ENCODE measurements at places on chromosomes 16 and 17.

DNA sequence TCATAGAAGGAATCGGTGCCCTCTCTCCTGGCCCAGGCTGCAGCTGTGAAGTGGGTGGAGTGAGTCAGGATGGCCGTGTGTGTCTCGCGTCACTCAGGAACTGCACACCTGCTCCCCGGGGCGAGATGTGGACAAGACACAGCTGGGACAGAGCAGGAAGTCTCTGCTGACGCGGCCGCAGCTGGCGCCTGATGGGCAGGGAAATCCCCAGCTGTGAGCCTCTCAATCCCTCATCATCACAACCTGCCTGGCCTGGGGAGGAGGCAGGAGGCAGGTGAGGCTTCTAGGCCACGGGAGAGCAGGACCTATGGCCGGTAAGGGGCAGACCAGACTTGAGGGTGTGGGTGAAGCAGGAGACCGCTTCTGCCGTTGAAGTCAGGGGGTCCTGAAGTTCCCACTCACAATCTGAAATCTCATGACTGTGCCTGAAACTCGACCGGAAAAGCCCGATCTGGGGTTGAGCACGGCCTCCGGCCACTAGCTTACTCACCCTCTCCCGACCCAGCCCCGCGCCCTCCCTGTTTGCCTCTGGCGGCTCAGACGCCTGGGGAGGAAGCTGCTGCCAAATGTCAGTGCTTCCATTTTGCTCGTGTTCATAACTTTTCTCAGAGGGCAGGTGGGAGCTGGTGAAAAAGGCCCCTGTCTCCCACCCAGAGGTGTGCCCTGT, 1.1 kb upstream of the TRPV3 start:
- no peak for DNase-seq

- DNase-seq, result no peak
These were observed 948.7 kb downstream of the KCNJ2 start for GRCh38 chr17:71118039-71118438.

DNA sequence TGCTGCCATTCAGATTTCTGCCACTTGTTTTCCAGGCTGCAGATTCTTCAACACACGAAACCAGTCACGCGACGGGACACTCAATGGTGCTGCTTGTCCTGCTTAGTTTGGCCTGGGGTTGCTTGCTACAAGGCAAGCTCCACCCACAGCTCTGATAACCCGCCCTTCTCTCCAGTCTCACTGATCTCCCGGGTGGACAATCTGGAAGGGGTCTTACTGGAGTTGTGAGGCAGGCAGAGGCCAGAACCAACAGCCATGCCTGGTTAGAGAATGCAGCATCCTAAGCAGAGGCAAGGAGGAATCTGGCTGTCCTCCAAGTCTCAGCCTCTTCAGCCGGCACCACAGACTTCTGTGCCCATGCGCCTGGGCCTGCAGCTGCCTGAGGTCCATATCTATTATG, 119.1 kb downstream of the KCNJ12 start:
- no peak for DNase-seq

DNA sequence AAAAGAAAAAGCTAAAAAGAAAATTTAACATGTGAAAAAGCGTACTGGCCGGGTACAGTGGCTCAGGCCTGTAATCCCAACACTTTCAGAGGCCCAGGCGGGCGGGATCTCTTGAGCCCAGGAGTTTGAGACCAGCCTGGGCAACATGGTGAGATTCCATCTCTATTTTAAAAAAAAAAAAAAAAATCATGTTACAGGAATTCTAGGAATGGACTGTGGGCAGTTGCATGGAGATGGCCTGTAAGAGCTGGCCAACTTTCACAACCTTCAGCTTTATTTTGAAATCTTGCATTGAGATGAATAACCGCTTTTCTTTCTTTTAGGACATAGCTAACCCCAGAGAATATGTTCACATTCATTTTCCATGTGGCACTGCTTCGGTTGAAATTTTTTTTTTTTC, 8.2 kb upstream of the CIAO3 start:
- no peak for DNase-seq

- no peak for DNase-seq
These were observed 99.8 kb upstream of the CDH5 start for GRCh38 chr16:66266436-66267291.

GRCh38 chr17:43820759-43821158, 12.2 kb downstream of the MPP3 start:
- no peak for DNase-seq

DNA sequence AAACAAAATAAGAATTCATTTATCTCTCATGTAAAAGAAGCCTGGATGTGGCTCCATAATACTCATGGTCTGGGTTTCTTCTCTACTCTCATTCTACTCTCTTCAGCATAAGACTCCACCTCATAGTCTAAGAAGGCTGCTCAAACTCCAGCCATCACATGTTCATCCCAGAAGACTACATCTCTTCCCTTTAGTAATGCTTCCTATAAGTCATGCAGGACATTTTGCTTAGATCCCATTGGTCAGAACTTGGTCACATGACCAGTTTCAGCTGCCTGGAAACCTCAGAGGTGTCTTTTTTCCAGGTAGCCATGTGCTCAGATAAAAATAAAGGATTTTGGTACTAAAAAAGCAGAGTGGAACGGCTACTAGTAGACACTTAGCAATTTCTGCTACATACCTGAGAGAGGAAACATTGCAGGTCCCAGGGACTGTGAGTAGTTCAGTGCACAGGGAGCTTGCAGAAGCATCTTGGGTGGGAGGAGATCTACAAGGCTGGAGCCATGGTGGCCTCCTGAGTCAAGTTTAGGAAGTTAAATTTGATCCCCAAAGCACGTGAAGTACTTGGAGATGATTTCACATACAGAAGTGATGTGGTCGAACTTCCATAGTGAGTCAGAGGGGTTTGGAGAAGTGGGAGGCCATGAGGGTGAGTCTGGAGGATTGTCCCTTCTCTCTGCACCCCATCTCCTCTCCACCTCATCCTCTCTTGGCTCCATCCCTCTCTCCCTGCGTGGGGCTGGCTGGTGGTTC, 110.2 kb downstream of the CCDC182 start:
- DNase-seq, result no peak

GRCh38 chr16:80931801-80932707, 74.6 kb downstream of the CMC2 start:
- DNase-seq, result peak; percentile 28

DNA sequence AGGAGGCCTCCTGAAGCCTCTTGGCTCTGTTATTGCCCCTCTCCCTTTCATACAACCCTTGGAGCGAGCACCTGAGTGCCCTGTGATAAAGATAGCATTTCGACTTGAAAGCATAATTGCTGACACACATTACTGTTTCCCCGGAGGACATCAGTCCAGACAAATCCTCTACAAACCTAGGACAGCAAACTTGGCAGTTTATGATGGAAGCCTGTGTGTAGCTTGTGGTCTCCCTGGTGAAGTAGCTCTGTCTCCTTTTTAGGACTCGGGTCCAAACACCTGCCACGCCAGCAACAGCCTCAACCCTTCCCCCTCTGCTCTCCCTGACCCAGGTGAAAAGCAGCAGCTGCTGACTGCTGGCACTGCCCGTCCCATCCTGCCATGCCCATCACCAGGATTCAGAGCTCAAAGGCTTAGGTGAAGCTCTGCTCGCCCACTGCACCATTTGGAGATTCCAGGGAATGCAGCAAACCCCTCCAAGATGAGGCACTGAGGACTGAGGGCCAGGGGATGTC, 55.9 kb downstream of the IRX6 start:
- no peak for DNase-seq

DNA sequence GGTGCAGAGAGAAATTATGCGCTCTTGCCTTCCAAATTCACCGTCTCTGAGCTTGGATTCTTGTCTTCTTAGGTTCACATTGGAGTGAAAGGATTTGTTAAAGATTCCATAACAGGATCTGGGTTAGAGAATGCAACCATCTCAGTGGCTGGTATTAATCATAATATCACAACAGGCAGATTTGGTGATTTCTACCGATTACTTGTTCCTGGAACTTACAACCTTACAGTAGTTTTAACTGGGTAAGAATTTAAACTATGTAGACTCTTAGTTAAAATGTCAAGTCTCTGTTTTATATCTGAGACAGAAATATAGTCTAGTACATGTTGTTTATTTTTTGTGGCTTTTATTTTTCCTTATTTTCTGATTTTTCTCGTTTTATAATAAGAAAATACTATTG, 42.9 kb downstream of the CPD start:
- DNase-seq, result no peak

DNA sequence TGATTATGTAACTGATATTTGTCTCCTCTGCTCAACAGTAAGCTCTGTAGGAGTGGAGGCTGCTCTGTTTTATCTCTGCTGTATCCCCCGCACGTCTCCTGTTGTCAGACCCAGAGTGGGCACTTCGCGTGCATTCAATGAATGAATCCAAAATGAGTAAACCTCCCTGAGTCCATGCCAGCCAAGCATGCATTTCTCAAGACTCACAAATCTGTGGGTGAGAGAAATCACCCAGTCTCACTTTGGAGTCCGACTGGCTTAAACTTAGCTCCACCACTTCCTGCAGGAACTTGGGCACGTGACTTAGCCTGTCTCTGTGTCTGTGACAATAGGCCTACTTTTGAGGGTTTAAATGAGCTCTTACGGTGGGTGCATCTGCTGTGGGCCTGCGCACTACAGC, 3.7 kb downstream of the PNPO start:
- no peak for DNase-seq

DNA sequence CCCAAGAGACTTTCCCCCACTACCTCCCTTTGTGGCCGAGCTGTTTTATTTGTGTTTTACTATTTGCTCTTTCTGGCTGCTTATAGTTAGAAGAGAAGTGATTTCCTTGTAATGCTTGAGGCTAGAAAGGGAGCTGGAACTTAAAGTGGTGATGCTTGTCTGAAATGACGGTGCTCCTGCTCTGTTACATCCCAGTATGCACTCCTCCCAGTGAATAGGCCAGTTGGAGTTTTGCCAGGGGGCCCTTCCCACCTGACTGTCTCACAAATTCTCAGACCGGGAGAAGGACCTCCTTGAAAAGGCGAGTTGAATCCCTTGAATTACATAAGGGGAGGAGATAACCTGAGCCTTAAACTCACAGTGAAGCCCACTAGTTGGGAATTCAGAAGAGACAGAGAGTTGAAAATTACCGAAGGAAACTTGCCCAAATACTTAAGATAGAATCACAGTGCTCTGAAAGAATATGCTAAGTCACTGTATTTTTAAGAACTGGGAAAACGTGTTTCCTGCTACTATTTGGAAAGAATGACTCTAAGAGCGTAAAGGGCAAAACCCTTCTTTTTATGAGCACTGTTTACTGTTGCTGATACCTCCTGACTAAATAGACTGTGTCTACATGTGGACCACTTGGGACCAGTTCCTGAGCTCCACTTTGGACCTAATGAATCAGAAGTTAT, 84.7 kb upstream of the CLEC3A start:
- DNase-seq, result no peak

- DNase-seq, result no peak
These were observed 1.5 kb upstream of the CLEC10A start for GRCh38 chr17:7081341-7082062.

GRCh38 chr16:7086822-7087616, 245.6 kb upstream of the RBFOX1 start:
- DNase-seq, result peak; percentile 21

GRCh38 chr16:77223184-77223583, 24.0 kb downstream of the SYCE1L start:
- no peak for DNase-seq

GRCh38 chr16:73568769-73569168, 520.8 kb upstream of the ZFHX3 start:
- DNase-seq, result no peak

DNA sequence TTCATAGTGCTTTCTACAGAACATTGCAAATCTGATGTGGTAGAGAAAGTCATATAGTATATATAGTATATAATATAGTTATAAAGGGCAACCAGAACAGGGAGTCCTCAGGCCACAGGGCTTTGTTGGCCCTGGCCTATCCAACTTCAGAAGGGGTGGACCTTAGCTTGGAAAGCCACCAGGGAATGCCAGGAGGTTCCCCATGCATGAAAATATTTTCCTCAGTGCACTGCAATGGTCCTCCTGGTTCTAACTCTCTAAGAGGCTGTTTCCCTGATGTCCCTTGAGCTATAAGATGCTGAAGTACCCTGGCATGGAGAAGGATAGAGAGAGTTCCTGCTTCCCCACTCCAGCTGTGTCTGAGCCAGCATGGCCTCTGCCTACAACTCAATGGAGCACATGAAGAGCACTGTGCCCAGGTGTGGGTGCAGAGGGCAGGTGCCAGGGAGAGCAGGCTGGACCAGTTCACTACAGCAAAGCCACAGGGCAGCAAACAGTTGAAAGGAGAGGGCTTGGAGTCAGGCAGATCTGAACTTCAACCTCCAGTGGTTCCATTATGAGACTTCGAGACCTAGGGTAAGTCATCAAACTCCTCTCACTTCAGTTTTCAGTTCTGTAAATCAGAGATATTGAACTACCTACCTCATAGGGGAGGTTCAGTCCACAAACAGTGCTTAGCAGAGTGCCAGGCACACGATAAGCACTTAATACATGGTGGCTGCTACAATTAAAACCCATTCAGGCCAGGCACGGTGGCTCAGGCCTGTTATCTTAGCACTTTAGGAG, 183.1 kb downstream of the SALL1 start:
- no peak for DNase-seq

DNA sequence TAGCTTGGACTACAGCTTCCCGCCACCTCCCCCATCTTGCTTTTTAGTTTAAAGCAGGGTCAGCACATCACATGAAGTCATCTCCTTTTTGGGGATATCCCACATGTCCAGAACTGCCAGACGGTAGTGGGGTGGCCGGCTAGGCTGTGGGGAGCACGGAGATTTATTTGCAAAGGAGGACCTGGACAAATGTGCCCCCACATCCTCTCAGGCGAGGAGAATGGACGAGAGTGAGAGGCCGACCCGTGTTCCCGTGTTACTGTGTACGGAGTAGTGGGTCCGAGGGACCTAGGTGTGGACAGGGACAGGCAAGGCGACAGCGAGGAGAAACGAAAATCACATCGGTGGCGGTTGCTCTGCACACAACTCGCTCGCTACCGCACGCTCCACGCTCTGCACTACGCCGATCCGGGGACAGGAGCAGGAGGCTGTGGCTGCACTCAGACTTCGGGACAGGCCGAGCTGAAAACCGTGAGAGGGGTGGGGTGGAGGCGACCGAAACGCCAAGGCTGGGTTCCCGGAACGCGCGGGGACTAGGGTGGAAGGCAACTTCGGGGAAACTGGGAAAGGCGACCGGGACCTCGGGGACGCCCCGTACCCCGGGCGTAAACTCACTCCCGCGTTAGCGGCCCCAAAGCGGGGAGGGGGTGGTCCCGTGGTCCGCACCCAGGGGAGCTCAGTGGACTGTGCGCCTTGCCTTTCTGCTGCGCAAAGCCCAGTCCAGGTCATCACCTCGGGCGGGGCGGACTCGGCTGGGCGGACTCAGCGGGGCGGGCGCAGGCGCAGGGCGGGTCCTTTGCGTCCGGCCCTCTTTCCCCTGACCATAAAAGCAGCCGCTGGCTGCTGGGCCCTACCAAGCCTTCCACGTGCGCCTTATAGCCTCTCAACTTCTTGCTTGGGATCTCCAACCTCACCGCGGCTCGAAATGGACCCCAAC, at the start of gene MT1A:
Gene MT1A, plus strand, starts transcription at position 853 of the 937 bp plus-strand sequence. Its CDS starts 73 bp downstream, at position 926.
- DNase-seq, result peak; percentile 25

- DNase-seq, result no peak
These were observed 8.2 kb downstream of the RBFOX3 start for GRCh38 chr17:79602621-79603020.

GRCh38 chr16:5925850-5926249, 828.3 kb upstream of the EEF2KMT start:
- DNase-seq, result no peak

Data from D721Med (cell line).